NCI-H1436 (cell line): ENCODE measurements at places on chromosomes 5 and 9.

DNA sequence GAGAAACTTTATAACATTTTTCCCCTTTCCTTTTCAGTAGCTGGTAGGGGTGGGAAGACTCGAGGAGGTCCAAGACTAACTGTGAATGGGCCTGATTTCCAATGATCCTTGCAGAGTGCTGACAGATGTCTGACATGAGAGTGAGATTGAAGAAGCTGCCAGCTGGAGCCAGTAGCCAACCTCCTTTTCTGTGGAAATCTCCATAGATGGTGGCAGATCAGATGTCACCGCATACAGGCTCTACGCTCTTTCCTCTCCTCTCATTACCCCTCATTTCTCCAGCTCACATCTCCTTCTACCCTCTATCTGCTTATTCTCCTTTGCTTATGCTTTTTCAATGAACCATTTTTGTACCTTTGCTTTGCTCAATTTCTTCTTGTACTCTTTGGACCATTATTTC, 395.2 kb upstream of the TNC start:
- DNase-seq = no peak

- no peak for DNase-seq
Measured at GRCh38 chr9:30459156-30459555, 1925.3 kb upstream of the ACO1 start.

DNA sequence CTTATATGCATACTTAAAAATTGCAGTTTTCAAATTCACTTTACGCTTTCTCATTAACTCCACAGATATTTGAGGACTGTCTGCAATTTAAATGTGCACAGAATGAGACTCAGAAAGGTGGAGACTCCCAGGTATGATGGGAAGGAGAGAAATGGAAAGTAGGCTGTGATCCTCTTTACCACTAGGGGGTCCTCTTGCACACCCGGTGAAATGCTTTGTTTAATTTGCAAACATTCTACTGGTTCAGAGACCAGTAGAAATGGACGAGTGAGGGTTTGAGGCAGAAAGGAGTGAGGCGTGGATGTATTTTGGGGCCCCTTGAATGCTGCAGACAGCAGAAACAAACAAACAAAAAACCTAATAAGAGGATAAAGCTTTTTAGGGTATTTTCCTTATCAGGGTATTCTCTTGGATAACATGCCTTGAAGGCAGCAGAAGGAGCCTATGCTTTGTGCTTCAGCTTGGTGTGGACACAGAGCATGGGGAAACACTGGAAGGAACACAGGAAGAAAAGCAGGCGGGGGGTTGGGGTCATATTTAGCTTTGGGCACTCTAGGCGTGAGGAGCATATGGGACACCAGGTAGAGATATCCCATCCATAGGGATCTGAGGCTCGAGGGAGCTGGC, 410.1 kb downstream of the DMRT2 start:
- peak; percentile 8 for DNase-seq

GRCh38 chr5:2886531-2886930, 135.1 kb upstream of the IRX2 start:
- DNase-seq = no peak

GRCh38 chr5:38450627-38451026, 105.8 kb downstream of the LIFR start:
- DNase-seq = no peak

DNA sequence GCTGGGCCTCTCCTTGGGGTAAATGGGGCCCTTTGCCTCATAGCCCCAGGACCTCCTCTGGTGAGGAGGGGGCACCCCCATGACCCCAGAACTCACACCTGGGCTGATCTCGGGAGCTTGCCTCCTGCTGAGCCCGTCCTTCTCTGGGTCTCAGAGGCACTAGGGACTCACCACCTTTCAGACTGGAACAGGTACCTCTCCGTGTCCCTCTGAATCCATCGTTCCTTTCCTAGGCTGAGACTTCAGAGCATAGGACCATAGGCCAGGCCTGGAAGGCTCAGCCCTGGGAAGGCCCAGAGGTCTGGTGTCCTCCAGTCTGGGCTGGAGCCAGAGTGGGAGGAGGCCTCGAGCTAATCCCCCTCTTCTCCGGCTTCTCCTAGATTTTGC, 97.9 kb downstream of the CACNA1B start:
- DNase-seq = no peak

GRCh38 chr9:136386018-136386417, 12.5 kb upstream of the CARD9 start:
- no peak for DNase-seq

DNA sequence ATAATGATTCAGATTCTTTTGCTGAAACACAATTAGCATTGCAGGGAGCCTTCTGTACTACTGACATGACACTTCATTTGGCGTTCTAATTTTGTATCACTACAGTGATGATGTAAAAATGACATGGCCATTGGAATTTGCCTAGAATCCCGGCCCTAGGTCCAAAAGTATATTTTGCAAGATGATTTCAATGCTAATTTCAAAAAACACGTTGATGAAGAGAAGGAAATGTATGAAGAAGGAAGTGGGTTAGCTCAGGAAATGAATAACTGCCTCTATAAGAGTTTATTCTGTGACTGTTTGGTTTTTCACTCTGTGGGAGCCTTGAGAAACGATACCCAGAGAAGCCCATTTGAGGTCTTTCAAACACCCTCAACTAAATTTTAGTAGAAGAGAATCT, 59.3 kb downstream of the OSTF1 start:
- DNase-seq = no peak

GRCh38 chr9:28471261-28471660, 898.0 kb upstream of the C9orf72 start:
- DNase-seq = no peak
